CD4-positive, CD25-positive, alpha-beta regulatory T cell (primary cell): ENCODE measurements at places on chromosomes 3 and 15.
A peak's percentile ranks its signal among the peaks of the same experiment; 100 is the strongest.

GRCh38 chr15:45134682-45135604 is 5.1 kb downstream of the DUOX1 start:
- no peak for DNase-seq

DNA sequence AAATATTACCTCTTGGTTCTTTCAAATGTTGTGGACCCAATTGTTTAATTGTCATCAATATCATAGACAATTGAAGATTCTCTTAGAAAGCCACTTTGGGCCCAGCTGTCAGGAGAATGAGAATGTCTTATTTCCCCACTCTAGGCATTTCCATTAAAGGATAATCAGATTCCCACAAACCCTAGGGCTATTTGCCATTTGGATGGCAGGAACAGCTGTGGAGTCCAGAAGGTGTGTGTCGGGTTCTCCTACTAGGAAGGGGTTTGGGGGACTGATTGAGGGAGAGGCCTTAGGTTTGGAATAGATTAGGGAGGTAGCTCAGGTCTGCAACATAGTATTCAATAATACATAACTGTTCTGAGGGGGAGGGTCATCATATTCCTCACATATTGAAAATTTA is 35.2 kb upstream of the PLSCR5 start:
- no peak for DNase-seq

GRCh38 chr3:181711325-181712135 is at the start of gene SOX2:
Gene SOX2, plus strand, starts transcription at chr3:181711925. Its CDS starts 436 bp downstream, at chr3:181712361.
- no peak for DNase-seq

- DNase-seq, result no peak
Observed at GRCh38 chr3:142597906-142598305, 1.7 kb downstream of the PLS1 start.

DNA sequence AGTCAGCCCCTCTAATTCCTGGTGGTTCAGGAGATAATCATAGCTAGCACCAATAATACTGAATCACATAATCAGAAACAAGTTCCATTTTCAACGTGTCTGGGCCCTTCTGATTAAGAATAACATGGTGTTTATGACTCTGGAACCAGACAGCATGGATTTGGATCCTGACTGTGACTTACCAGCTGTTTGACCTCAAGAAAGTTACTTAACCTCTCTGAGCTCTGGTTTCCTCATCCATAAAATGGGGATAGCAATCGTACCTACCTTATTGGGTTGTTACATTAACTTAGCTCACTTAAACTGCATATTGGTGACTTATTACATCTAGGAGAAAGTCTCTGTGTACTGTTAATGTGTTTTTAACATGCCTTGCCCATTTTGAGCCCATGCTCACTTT is 10.7 kb upstream of the TMEM40 start:
- no peak for DNase-seq

- no peak for DNase-seq
Observed at GRCh38 chr3:14138878-14139655, 14.2 kb downstream of the TMEM43 start.

- no peak for DNase-seq
Observed at GRCh38 chr3:11909726-11910125, 63.0 kb upstream of the TAMM41 start.

GRCh38 chr3:129892486-129892856 is 1.0 kb downstream of the TMCC1 start:
- peak; percentile 2 for DNase-seq
